ENCODE measurements at places on chromosomes 13 and 19.

DNA sequence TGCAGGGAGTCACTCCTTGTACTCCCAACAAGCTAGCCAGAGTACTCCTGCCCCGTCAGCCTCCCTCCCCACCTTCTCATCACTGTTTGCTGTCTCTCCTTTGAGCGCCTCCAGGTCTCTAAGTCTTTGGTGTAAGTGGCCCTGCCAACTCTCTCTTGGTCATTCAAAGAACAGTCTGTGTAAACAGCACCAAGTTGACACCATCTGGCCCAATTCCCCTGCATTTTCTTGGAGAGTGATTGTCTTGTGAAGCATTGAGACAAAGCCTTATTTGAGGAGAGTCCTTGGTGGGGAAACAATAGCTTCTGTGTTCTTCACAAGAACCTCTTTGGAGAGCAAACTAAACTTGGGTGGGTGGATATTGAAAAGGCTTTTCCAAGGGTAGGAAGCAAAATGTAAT is 114.6 kb upstream of the RNF113B start:
- no peak for DNase-seq

DNA sequence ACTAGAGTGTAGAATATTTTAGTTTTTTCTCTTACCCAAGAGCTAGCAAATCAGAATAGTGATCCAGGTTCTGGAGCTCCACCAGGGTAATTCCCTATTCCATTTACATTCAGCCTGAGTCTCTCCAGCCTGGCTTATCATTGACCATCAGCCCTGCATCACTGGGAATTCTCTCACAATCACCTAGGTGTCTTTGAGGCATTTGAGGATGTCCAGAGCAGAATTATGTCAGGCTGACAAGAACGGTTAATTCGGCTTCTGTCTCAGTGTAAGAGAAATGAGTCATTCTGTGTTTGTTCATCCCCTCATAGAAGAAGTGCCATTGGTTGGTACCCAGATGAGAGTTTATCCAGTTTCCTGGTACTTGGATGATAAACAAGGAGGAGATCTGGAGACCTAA is 180.5 kb downstream of the ZNF737 start:
- DNase-seq: no peak

GRCh38 chr13:48078251-48078656 is 16.6 kb downstream of the MED4 start:
- no peak for DNase-seq

GRCh38 chr13:45518525-45519245 is 53.9 kb downstream of the COG3 start:
- DNase-seq: no peak

DNA sequence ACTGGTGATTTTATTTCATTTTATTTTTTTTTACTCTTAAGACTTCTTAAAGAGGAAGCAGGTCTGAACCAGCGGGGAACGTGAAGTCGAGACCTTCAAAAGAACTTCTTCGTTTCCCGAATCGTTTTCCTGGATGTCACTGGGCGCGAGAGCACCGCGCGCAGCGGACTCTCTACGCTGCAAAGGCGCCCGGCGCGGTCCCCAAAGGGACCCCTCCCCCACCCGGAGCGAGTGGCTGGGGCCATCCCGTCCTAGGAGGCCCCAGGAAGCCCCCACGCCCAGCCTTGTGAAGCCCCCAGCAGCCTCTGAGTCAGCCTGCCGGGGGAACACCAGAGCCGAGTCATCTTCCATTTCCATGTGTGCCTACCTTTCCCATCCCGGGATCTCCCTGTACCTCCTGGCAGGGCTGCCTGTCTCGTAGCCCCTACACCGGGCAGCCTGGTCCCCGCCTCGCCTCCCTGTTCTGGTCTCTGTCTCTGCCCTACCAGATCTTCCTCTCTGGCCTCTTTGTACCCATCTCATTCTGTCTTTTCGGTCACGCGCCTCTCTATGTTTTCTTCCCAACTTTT is 608 bp downstream of the CD70 start:
- no peak for DNase-seq

DNA sequence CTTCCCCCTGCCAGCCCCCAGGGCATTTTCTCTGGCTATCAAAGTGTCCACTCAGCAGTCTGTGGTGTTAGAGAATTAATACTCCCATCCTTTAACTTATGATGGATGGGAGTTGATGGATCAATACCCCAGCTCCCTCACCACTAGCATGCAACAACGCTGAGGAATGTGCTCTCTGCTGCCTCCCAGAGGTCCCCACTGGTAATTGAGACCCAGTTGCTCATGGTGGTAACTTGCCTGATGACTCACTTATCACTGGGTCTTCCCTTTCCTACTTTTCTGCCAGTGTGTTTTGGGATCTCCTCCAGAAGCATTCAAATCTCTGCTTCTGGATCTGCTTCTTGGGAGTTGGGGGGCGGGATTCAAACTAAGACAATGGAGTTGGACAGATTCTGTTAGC is 20.3 kb upstream of the CACNA1A start:
- no peak for DNase-seq

DNA sequence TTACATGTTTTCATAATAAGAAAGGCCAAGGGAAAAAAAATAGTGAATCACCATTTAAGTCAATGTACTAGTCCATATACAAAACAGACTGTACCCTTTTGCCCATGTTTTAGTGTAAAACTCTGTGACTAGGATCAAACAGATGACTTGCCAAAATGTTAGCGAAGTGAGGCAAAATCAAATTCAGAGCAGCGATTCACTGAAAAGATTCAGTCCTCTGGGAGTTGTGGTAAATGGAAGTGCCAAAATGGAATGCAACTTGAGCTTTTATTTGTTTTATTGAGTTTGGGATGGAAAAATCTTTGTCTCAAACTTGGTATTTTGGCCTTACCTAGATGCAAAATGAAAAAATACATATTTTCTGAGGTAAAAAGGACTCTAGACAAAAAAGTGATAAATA is 9.1 kb downstream of the CDADC1 start:
- DNase-seq: no peak

- no peak for DNase-seq
These were observed 19.6 kb downstream of the IER2 start for GRCh38 chr19:13169769-13170168.

- no peak for DNase-seq
These were observed 29.7 kb downstream of the GPX4 start for GRCh38 chr19:1133471-1133929.

DNA sequence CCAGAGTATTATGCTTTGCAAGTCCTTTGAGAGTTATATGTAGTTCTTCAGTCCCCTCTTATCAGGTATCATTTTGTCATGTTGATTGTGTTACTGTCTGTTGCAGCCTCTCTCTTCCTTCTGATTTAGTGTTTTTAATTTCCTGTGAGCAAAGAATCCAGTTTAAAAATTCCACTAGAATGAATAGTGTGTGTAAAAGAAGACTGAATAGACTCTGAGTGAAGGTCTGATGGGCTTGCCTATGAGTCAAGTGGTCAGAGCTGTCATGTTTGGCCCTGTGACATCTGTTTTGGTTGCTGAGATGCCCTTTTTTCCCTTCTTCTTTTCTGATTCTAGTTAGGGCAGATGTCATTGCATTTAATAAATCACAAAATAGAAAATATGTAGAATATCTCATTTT is 23.3 kb upstream of the KCTD4 start:
- DNase-seq: no peak

- DNase-seq: no peak
These were observed 59.2 kb downstream of the MLLT1 start for GRCh38 chr19:6220385-6221191.

DNA sequence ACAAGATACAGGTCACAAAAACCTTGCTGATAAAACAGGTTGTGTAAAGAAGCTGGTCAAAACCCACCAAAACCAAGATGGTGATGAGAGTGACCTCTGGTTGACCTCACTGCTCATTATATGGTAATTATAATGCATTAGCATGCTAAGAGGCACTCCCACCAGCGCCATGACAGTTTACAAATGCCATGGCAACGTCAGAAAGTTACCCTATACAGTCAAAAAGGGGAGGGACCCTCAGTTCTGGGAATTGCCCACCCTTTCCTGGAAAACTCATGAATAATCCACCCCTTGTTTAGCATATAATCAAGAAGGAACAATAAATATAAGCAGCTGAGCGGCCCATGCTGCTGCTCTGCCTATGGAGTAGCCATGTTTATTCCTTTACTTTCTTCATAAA is 434.1 kb downstream of the ZNF536 start:
- DNase-seq: no peak

DNA sequence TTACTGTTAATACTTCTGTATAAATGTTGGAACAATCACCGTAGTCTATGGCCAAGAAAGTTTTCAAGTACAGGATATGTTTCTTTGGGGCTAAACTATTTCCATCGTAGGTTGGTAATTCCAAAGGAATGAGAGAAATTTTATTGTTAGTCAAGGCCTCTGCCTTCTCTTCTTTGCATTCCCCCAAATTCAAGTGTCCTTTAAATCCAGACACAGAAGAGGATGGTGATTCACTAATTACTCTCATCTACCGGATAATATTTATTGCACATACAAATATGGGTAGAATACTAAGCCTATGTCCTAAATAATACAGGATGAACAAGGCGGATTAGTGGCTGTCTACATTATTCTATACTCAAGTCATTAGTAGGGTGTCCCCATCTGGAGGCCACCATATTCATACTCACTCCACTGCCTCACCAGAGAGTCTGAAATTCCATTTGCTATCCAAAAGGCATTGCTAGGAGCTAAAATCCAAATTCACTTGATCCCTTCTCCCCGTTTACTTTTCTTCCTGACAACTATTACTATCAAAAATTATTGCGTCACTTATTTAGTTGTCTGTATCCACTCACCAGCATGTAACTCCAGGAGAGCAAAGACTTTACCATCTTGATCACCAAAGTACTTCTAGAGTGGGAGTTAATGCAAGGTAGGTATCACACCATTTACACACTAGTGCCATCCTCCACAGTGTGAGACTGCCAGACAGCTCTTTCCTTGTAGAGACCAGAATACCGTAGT is 82.4 kb upstream of the SGCG start:
- DNase-seq: no peak

- DNase-seq: no peak
These were observed 14.0 kb upstream of the ATP8B3 start for GRCh38 chr19:1825909-1826556.

- no peak for DNase-seq
These were observed 213.6 kb downstream of the URI1 start for GRCh38 chr19:30155381-30156200.

- no peak for DNase-seq
These were observed 115.3 kb downstream of the RBM26 start for GRCh38 chr13:79290595-79291244.

- DNase-seq: no peak
These were observed 1.1 kb upstream of the MPND start for GRCh38 chr19:4342314-4342614.

- no peak for DNase-seq
These were observed 16.5 kb upstream of the ZNF8 start for GRCh38 chr19:58261968-58262921.

- DNase-seq: no peak
These were observed 2.1 kb upstream of the CEACAM19 start for GRCh38 chr19:44668985-44669764.

DNA sequence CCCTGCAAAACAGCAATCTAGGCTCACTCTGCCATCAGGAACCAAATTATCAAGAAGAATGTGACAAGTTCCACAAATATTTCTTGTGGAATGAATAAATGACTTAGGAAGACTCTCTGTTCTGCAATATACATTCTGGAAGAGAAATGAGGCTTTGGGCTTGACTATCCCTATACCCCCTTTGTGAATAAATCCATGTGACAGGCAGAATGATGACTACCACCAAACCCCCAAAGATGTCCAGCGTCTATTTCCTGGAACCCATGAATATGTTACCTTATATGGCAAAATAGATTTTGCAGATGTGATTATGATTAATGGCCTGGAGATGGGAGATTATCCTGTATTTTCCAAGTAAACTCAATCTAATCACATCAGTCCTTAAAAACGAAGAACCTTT is 139.3 kb downstream of the ENOX1 start:
- no peak for DNase-seq

GRCh38 chr13:25319771-25320170 is 18.3 kb downstream of the NUP58 start:
- no peak for DNase-seq

- DNase-seq: no peak
These were observed 289.2 kb downstream of the TEX29 start for GRCh38 chr13:111609631-111610030.

- DNase-seq: no peak
These were observed 163.7 kb upstream of the KL start for GRCh38 chr13:32852526-32852925.

DNA sequence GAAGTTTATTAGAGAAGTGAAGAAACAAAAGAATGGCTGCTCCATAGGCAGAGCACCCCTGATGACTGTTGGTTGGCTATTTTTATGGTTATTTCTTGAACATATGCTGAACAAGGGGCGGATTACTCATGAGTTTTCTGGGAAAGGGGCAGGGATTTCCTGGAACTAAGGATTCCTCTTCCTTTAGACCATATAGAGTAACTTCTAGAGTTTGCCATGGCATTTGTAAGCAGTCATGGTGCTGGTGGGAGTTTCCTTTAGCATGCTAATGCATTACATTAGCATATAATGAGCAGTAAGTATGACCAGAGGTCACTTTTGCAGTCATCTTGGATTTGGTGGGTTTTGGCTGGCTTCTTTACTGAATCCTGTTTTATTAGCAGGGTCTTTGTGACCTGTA is 38.7 kb upstream of the PCDH8 start:
- DNase-seq: no peak

- DNase-seq: no peak
These were observed 8.1 kb upstream of the KLF2 start for GRCh38 chr19:16316506-16316882.

GRCh38 chr13:29849071-29849631 is 1.3 kb downstream of the UBL3 start:
- DNase-seq: no peak

GRCh38 chr13:76696370-76696769 is 189.8 kb downstream of the KCTD12 start:
- no peak for DNase-seq

GRCh38 chr13:42071672-42072419 is 23.4 kb downstream of the DGKH start:
- DNase-seq: no peak

DNA sequence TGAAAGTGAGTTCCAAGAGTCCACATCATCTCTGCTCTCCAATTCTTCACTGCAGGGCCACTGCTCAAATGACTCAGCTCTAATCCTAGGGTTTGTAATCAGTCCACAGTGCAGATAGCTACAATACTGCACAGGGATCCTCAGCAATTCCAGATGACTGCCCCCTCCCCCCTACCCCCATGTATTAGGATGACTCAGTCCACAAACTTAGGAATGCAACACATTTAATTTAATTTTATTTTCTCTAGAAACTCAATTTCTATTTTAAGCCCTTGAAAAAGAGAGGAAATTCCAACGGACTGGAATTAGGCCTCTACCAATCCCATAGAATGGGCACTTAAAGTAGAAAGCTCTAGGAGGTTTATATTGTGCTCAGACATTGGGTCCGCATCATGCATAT is 173.8 kb upstream of the SOX21 start:
- DNase-seq: no peak

- DNase-seq: no peak
These were observed 461 bp downstream of the LILRA2 start for GRCh38 chr19:54574051-54574450.

DNA sequence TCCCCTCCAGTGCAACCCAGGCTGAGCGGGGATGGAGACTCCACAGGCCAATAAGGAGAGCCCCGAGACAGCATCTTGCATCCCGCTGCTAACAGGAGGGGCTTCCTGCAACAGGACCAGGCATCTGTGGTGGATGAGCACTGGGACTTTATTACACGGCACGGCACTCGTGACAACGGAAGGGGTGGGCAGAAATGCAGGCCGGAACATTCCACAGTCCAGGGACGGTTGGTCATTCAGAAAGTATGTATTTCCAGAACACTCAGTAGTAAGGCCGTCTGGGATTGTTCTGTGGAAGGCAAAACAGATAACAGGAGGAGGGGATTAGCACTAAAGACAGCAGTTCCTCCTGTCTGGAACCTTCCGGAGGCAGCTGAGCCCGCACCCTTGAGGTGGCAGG is 3.3 kb upstream of the TM6SF2 start:
- DNase-seq: no peak
